ENCODE measurements at places on chromosomes 3 and 15. TPM values are rescaled to one million over a fixed set of nuclear protein-coding genes. Genes with fewer than 3 reads are reported as not detected.

Gene ZCWPW2
- 0.22 TPM for total RNA-seq

Gene MYZAP
- total RNA-seq: 81.3 TPM

Gene EPM2AIP1
- total RNA-seq: 12.7 TPM

Gene ITIH1
- not detected for total RNA-seq

Gene B3GALNT1
- total RNA-seq: 8.5 TPM

Gene GOLGA6L2
- total RNA-seq: not detected

Gene EXOSC7
- 51.0 TPM for total RNA-seq
